ENCODE measurements at places on chromosomes 5 and 9. TPM values are rescaled to one million over a fixed set of nuclear protein-coding genes. Genes with fewer than 3 reads are reported as not detected.

The SPATA31E1 gene
- total RNA-seq, result not detected

The PLAC8L1 gene
- not detected for total RNA-seq

The ANGPTL2 gene
- total RNA-seq, result 37.6 TPM

The HAVCR2 gene
- total RNA-seq, result 6.3 TPM

The CXXC5 gene
- 66.8 TPM for total RNA-seq

The PCDHB13 gene
- 1.6 TPM for total RNA-seq

The PCDHGC5 gene
- total RNA-seq, result 2.1 TPM

The SPATA31A7 gene
- total RNA-seq, result not detected

The NXNL2 gene
- total RNA-seq, result 0.52 TPM

The UNC5A gene
- total RNA-seq, result not detected

The ANXA2R gene
- total RNA-seq, result 1.6 TPM

The ZNF354C gene
- total RNA-seq, result 11.0 TPM

Data from skeletal muscle tissue (tissue), 5 donors.